Body of pancreas (tissue), 4 donors: ENCODE measurements at places on chromosomes 7 and 10.

DNA sequence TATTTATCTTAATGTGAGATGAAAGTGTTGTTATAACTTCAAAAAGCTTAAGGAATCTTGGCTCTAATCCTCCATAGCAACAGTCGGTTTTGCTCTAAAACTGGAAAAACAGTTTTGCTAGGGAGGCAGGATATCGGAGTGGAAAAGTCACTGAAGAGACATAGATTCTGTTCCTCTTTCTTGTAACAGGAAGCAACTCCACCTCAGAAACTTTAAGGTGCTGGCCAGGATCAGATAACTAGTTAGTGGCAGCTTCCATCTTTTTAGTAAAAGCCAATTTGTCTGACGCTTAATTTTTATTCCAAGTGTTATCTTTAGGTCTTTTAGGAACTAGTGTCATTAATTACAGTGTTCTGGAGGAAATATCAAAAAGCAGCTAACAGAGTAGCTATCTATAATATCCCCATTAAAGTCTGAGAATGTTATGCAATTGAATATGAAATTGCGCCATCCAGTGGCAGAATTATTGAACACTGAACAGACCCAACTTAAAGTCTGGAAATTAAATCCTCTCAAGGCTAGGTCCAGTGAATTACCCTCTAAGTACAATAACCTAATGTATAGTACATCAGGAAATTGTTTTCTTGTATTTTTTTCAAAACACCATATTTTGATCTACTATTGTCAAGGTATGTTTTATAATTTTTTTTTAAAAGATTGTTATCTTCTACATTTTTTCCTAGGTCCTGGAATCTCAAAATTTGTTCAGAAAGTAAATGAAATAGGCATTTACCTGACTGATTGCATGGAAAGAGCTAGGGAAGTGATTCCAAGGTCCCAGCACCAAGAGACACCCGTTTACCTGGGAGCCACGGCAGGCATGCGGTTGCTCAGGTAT, 65.9 kb upstream of the CC2D2B start:
- DNase-seq, result peak; percentile 61

GRCh38 chr7:155766966-155767916, 45.0 kb downstream of the SHH start:
- no peak for DNase-seq

GRCh38 chr10:74842301-74842954, 16.0 kb downstream of the KAT6B start:
- DNase-seq, result no peak

GRCh38 chr7:29202651-29203069, 8.1 kb downstream of the CHN2 start:
- DNase-seq, result peak; percentile 54

GRCh38 chr10:48494611-48495010, 110.3 kb downstream of the ARHGAP22 start:
- DNase-seq, result no peak

DNA sequence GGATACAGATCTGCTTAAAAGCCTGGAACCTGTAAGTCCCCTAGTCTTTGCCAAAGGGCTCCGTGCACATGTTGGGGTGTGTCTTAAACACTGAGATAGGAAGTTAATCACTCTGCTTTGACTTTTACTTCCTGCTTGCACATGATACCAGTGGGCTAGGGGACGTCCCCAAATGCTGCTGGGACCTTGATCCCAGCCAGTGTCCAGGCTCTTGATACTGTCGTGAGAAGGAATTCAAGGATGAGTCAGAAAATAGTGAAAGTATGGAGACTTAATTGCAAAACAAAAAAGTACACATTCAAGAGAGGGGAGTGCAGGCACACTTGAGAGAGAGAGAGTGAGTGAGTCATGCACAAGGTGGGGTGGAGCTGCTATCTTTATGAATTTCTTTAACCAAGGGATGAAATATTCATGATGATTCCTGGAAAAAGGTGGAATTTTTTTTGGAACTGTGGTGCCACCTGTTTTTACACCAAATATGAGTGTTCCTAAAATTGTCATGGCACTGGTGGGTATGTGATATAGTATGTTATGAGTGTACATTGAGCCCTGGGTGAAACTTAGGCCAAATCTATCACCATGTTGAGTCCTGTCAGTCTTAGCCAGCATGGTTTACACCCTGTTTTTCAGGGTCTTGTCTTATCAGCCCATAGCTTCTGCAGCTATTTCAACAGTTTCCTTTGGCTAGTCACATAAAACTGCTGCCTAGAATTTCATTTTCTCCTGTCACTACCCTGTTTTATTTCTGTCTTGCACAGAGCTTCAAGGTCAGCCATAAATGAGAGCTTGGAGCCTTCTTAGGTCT, 88.3 kb upstream of the CYP26C1 start:
- DNase-seq, result no peak

DNA sequence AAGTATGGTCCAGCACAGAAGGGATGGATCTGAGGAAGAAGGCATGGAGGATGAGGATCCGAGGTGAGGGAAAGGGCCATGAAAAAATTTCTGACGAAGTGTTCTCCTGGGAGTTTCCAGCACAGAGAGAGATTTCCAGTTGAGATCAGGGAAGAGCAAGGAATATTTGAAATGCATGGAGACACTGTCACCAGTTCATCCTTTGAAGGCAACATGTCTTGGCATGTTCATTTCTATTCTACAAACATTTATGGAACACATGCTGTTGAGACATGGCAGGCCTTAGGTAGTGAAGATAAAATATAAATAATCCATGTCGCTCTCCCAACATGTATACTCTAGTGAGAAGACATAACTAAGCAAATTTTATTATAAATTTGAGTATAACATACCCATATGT, 234.0 kb upstream of the TCF7L2 start:
- DNase-seq, result no peak

- DNase-seq, result no peak
Observed at GRCh38 chr7:141992156-141992555, 3.5 kb upstream of the MGAM start.

DNA sequence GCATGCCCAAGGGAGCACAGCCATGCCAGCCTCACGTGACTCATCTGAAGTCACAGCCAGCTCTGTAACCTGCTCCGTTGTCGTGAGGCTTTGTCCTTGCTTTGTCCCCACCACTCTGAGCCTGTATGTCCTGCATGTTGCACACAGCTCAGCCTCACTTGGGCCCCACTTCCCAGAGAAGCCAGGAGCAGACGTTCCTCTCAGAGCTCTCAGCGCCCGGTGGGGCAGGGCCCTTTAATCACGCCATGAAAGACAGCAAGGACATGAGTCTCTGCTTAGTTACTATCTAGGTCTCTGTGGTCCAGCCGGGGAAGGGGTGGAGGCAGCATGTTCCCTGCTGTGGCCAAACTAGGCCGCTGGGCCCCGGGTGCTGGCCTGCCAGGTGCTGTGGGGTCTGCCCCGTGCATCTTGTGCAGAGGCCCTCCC, 127.4 kb upstream of the FAM20C start:
- peak; percentile 14 for DNase-seq

DNA sequence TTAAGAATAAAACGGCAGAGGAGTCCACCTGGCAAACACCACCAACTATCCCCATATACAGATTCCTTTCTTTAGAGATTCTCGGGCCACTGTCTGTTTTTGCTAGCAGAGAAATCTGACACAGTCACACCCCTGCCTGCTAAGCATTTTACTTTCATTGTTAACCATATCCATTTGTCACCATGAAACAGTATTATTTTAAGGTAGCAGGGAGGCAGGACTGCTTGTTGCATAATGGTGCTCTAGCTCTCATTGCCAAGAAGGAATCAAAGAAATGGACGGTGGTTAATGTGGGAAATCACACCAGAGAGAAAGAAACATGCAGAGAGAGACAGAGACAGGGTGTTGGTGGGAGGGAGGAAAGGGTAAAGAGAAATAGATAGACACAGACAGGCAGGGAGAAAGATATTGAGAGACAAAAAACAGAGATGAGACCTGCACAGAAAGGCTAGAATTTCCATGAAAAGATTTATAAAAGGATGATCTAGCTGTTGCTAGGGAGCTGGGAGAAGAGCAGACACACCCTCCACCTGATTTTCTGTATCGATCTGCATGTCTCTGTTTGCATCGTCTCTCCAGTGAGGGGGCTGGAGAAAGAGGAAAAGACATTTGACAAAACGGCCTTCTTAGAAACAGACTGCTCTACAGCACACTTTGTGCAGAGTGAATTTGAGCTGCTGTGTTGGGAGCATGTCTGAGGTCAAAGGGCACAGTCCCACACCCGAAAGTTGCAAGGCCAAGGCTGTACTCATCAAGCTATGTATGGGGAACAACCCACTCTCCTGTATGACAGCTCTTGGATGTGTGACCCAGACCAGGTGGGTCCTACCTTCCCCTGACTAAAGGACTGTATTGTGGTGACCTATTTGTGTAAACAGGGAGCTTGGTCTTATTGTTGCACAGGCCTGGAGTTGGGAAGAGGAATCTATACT, 303.1 kb downstream of the FZD1 start:
- no peak for DNase-seq

GRCh38 chr10:34710391-34710751, 104.7 kb downstream of the PARD3 start:
- no peak for DNase-seq

DNA sequence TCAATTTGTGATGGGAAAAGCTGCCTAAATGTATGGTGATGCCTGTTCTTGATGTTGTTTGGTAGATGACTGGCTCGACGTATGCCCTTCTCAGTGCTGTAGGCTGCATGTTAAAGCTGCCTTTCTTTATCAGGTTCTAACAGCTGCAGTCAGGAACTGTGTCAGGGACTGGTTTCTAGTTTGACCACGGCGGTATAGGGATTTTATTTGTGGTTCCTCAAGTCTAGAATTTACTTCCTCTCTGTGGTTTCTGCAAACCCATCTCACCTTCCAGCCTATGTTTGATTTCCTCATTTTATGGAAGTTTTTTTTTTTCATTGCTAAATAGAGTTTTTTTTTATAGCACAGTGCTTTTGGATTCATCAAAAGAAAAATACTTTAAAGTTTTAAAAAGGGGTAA, 26.5 kb downstream of the LMTK2 start:
- no peak for DNase-seq

- DNase-seq, result peak; percentile 53
Observed at GRCh38 chr10:11742779-11743298, 657 bp downstream of the ECHDC3 start.

DNA sequence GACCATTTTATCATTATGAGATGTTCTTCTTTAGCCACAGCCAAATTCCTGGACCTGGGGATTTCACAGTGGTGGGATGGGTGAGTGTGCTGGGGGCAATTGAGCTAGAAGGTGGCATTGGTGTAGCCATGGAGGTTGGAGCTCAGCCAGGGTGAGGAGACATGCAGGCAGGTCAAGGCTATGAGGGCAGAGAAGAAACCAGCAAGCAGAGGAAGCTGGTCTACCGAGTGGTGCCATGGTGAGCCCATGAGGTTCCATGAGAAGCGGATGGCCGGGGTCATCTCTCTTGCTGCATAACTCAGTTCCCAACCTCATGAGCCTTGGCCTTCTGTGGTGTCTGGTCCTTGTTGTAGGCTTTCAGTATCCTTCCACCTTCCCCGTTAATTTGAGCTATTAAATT, 91.4 kb downstream of the CARD11 start:
- no peak for DNase-seq

- DNase-seq, result no peak
Observed at GRCh38 chr10:43622038-43622437, 15.8 kb downstream of the ZNF485 start.

- DNase-seq, result no peak
Observed at GRCh38 chr7:114652041-114652440, 237.4 kb downstream of the FOXP2 start.

DNA sequence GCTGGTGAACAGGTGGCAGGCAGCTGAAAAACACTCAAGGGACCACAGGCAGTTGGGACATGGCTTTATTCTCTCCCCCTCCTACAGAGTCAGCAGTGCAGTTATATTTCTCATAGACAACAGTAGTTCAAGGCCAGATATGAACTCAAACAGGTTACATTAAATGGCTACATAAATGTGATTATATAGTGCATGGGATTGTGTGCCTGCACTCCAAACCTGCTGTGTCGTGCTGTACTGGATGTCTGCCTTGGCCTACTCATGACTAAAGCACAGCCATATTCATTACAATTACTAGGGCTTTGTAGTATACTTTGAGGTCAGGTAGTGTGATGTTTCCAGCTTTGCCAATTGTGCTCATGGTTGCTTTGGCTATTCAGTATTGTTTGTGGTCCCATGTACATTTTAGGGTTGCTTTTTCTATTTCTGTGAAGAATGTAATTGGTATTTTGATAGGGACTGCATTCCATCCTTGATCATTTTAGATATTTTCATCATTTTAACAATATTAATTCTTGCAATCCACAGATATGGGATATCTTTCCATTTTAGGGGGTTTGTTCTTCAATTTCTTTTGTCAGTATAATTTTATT, 393.6 kb downstream of the CNTNAP2 start:
- no peak for DNase-seq

DNA sequence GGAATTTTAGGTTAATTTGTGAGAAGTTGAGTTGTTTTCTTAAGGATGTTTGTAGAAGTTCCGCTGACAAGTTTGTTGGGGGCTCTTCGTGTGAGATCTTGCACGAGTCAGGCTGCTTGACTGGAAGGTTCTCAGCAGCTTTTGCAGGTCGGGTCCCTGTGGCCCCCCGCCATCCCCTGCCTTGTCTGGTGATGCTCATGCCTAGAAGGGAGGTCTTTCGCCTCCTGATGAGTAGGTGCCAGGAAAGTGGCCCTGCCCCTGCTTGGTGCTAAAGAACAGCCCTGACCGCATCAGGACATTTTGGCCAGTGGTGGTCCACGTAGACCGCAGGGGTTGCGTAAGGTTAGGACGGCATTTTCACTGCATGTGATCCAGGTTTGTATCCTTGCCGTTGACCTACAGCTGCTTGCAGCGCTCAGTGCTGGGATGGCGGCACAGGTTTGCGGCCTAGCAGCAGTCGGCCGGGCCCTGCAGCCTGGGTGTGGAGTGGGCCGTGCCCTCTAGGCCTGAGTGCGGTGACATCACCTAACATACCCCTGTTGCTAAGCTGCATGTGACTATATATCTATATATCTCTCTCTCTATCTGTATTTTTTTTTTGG, 62.4 kb downstream of the DNAJB6 start:
- no peak for DNase-seq

DNA sequence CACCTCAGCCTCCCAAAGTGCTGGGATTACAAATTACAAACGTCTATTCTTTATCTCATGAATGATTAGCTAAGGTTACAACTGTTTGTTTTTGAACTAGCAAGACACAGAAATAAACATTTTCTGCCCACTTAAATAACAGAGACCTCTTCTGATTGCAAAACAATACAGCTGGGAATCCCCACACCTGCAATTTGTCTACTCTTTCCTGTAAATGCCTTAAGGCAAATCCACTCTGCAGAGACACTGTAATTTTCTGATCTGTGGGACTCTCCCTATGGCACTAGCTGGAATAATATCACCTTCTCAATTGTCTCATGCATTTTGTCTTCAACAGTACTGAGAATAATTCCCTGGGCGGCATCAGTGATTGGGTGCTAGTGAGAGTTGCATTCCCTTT, 149.3 kb upstream of the FAM3C start:
- peak; percentile 23 for DNase-seq

GRCh38 chr10:112958275-112958995, 8.4 kb downstream of the TCF7L2 start:
- DNase-seq, result no peak

- DNase-seq, result no peak
Observed at GRCh38 chr7:29017713-29018112, 59.6 kb upstream of the TRIL start.
